Spinal cord (tissue), 10 donors: ENCODE measurements at places on chromosomes 16 and 17. TPM values are rescaled to one million over a fixed set of nuclear protein-coding genes. Genes with fewer than 3 reads are reported as not detected.

Gene SMTNL2
- total RNA-seq = 5.1 TPM

GRCh38 chr16:9934723-9935508 lies 247.3 kb downstream of the GRIN2A start:
- no peaks in the 10 kb centered on the region for H3K27me3 ChIP-seq
- no peaks in the 10 kb centered on the region for H3K36me3 ChIP-seq
- H3K4me1 ChIP-seq = no peaks in the 10 kb centered on the region
- no peak overlapping the region for H3K27ac ChIP-seq
- no peak overlapping the region for H3K4me3 ChIP-seq

DNA sequence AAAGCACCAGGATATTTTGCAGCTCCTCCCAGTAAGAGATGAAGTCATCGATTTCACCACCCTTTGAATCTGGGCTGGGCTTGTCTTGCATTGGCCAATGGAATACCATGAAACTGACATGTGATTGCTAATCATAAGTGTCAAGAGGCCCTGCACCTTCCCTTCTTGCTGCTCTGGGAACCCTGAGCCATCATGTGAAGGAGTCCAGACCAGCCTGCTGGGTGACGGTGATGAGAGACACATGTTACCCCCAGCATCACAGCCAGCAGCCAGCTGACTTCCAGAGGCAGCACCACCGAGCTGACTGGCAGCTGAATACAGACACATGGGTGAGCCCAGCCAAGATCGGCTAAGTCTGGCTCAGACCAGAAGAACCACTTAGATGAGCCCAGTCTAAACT lies 43.6 kb upstream of the CACNG4 start:
- no peaks in the 10 kb centered on the region for H3K27me3 ChIP-seq
- H3K27ac ChIP-seq = no peak overlapping the region
- no peak overlapping the region for H3K4me3 ChIP-seq
- no peak for DNase-seq
- H3K36me3 ChIP-seq = no peaks in the 10 kb centered on the region

DNA sequence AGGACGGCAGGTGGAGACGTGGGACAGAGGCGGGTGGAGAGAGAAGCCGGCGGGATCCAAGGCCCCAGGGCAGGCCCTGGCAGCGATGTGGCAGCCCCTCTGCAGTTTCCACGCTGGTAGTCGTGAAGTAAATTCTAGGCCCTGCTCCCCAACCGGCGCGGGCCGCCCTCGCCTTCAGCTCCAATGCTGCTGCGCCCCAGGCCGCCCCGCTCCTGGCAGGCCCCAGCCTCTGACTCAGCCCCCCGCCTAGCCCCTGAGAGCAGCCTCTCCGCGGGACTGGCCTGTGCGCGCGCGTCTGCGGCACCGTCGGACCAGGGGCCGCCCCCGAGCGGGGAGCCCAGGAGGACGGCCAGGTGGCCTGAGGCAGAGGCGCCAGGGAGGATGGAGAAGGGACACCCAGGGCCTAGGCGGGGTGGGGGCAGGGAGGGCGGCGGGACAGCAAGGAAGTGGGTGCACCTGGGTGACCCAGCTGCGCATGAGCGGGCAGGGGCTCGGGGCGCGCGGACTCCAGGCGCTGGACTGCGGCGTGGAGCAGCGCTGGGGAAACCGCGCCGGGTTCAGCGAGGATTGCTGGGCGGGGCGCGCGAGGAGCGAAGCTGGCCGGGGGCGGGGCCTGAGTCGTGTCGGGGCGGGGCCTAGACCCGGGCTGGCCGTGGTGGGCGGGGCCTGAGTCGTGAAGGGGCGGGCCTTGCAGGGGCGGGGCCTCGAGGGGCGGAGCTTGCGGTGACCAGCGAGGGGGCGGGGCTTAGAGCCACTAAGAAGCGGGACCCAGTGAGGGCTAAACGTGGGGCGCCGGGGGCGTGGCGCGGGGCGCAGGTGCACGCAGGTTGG lies 29.6 kb downstream of the ZNF778 start:
- H3K36me3 ChIP-seq = no peaks in the 10 kb centered on the region
- peak; percentile 57 for DNase-seq
- no peaks in the 10 kb centered on the region for H3K27me3 ChIP-seq
- H3K4me1 ChIP-seq = peaks cover 14% of the 10 kb centered on the region
- no peak overlapping the region for H3K27ac ChIP-seq

Gene CCL3
- 6.0 TPM for total RNA-seq

DNA sequence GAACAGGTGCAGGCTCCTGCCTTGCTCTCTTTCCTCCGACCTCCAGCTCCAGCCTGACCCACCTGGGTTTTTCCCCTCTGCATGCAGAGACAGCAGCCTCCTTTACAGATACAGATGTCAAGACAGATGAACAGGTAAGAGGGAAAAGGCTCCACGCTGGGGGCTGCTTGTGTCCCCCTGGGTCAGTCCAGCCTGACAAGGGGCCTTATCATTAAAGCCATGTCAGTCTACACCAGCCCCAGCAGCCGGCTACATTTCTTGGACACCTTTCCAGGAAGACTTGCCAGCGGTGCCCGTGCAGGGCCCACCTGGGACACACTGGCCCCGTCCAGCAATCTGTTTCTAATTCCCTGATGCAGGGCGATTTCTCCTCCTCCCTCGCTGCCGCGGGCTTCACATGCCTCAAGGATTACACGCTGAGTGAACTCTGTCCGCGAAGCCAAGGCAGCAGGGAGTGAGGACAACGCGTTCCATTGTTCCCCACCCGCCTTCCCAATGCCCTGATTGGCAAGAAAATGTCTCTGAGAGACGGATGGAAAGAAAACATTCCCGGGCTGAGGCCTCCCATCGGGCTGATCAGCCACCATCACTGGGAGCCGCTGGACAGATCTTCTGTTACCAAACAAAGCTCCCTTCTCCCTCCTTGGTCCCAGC lies 184.7 kb downstream of the C16orf95 start:
- peak; percentile 91 for DNase-seq
- peaks cover 2% of the 10 kb centered on the region for H3K27me3 ChIP-seq
- peaks cover 32% of the 10 kb centered on the region for H3K4me1 ChIP-seq
- no peak overlapping the region for H3K4me3 ChIP-seq
- H3K27ac ChIP-seq = peak overlapping the region; percentile 67

DNA sequence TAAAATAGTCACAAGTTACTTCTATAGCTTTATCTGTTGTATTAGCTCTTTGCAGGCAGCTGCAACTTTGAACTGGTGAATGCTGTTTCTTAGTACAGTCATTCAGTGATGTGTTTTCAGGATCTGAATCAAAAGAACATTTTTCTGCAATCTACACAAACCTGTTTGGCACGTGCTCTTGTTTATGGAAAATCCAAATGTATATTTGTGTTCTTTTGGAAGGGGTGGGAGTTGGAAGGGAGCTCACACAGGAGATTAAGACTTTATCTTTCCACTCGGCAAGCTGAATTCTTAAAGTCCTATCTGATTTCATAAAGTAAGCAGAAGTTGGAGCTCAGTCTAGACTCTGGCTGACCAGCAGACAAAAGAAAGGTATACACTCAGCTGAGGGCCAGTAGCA lies 300.2 kb downstream of the MAP2K6 start:
- no peaks in the 10 kb centered on the region for H3K27me3 ChIP-seq
- no peak overlapping the region for H3K4me3 ChIP-seq
- no peaks in the 10 kb centered on the region for H3K36me3 ChIP-seq
- H3K27ac ChIP-seq = no peak overlapping the region
- no peak for DNase-seq
- no peaks in the 10 kb centered on the region for H3K4me1 ChIP-seq

DNA sequence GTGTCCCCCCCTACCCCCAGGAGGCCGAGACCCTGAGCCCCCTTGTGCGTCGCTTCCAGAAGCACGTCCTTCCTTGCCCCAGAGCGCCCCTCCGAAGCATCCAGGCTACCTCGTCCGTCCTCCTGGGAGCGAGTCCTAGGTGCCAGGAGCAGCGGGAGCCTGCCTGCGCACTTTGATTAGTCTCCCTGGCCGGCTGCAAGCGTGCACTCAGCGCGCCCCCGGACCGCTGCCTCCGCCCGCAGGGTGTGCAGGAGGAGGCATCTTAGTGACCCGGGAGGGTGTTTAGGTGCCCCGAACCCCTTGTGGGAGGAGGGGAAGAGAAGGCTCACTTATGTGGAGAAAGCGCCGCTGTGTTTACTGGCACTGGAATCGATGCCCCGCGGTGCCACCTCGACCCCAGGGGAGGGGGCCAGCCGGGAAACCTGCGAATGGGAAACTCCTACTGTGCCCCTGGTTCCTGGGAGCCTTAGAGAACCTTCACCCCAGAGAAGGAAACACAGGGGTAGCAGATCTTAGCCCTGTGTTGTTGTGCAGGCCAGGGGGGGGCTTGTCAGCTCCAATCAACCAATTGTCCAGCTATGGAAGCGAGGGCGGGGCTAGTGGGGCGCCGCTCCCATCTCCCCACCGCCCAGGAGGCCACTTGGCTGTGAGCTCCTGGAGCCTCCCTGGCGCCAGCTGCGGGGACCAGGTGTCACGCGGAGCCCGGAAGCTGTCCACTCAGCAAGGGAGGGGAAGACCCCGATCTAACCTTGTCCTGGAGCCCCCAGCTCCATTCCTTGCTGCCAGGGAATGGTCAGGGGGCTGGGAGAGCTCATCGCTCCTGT lies 922.8 kb upstream of the EEF2KMT start:
- no peak overlapping the region for H3K27ac ChIP-seq
- no peaks in the 10 kb centered on the region for H3K36me3 ChIP-seq
- H3K4me1 ChIP-seq = peaks cover 26% of the 10 kb centered on the region
- peaks cover 21% of the 10 kb centered on the region for H3K27me3 ChIP-seq
- peak overlapping the region; percentile 51 for H3K4me3 ChIP-seq
- no peak for DNase-seq

- no peaks in the 10 kb centered on the region for H3K27me3 ChIP-seq
- H3K27ac ChIP-seq = no peak overlapping the region
- peaks cover 37% of the 10 kb centered on the region for H3K36me3 ChIP-seq
- DNase-seq = no peak
- peaks cover 4% of the 10 kb centered on the region for H3K4me1 ChIP-seq
Observed at GRCh38 chr16:74623839-74624235, 16.9 kb upstream of the GLG1 start.

DNA sequence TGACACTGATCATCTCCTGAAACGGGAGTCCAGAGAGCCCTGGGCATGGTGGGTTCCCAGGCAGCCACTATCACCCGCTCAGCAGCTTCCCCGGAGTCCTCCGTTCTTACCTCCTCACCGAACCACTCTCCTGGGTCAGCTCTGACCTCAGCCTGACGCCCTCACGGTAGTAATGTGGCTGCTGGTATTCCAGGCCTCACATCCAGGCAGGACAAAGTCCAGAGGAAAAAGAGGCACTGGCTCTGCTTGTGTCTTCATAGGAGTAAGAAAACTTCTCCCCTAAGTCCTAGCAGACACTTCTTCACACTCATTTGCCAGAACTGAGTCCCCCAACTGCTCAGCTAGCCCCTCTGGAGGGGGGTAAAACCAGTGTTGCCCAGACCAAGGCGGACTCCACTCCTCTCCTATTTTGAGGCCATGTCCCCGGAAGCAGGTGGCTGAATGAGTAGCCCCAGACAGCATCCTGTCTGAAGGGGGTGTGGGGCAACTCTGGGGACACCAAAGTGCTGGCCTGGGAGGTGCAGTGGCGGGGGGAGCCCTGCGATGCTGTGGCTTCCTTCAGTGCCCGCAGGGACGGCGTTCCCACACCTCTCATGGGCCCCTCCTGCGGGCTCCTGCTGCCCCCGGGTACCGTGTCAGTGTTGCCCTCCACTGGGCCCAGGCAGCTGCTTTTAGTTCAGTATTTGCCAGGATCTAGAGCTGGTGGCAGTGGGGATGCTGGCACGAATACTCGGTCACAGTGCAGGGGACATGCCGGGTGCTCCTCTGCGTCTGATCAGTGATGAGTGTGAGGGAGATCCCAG lies 5.4 kb downstream of the FSCN2 start:
- H3K4me3 ChIP-seq = no peak overlapping the region
- H3K36me3 ChIP-seq = peaks cover 22% of the 10 kb centered on the region
- H3K4me1 ChIP-seq = peaks cover 25% of the 10 kb centered on the region
- H3K27ac ChIP-seq = no peak overlapping the region
- H3K27me3 ChIP-seq = peaks cover 19% of the 10 kb centered on the region

DNA sequence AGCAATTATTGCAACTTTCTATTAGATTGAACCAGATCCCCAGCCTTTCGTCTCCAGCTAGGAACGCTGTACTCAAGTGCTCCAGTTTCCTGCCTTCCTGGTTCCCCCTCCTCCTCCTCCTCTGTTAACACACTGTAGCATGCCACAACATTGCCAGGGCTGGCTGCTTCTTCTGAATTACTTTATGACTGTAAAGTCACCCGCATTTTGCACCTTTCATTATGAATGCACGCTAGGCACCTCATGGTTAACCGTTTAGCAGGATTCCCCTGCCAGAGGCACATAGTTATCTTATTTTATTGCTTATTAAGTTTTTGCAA lies 4.5 kb downstream of the ZNF423 start:
- H3K36me3 ChIP-seq = no peaks in the 10 kb centered on the region
- DNase-seq = peak; percentile 65
- H3K27me3 ChIP-seq = peaks cover 2% of the 10 kb centered on the region
- H3K4me1 ChIP-seq = peaks cover 13% of the 10 kb centered on the region

DNA sequence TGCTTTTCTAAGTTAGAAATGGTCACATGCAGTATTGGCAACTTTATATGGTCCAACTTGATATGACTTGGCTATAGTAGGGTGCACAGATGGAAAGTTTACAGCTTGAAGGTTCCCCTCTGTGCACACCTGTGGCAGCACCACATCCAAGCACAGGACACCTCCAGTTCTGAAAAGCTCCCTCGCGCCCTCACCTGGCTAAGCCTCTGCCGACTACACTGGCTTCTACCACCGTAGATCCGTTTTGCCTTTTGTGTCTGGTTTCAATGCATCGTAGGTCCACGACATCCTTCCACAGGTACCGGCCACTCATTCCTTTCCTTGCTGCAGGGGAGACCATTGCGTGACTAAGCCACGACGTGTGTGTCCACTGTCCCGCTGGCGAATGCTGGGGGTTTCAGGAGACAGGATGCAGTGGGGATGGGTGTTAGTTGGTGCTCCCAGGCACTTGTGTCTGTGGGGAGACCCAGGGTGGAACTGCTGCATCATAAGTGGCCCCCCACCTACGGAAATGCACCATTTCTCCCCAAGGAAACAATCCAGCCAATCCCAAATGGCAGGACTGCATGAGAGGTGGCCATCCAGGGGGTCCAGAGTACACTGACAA lies 4.9 kb upstream of the RASD1 start:
- H3K4me3 ChIP-seq = no peak overlapping the region
- peaks cover 37% of the 10 kb centered on the region for H3K4me1 ChIP-seq
- DNase-seq = no peak
- no peaks in the 10 kb centered on the region for H3K27me3 ChIP-seq

Gene C1QTNF8
- total RNA-seq = 0.20 TPM

DNA sequence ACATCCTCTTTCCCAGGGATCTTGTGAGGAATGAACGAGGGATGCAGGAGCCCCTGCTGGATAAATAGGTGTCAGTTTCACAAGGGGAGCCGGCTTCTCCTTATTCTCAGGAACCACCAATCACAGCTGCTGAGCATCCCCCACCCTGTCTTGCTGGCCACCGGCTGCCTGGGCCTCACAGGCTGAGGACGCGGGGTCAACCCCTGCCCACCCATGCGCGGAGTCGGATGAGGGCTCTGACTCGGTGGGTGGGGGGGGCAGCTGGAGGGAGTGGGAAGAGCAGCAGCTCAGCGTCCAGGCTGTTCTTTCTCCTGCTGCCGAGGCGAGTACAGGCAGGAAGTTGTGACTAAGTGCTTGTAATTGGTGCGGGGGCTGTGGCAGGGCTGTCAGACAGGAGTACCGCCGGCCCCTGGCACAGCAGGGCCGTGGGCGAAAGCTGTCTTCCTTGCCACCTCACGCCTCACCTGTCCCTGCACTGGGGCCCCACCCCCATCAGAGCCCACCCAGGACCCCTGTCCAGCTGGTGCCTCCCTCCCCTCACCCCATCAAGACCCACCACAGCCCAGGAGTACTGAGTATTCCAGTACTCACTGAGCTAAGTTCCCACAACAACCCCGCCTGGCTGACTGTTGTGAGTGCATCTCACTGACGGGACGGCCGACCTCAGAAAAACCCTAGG lies 11.0 kb upstream of the DPEP1 start:
- H3K4me1 ChIP-seq = peaks cover 14% of the 10 kb centered on the region
- peaks cover 1% of the 10 kb centered on the region for H3K36me3 ChIP-seq
- no peak overlapping the region for H3K27ac ChIP-seq
- no peak overlapping the region for H3K4me3 ChIP-seq
- DNase-seq = no peak
